SK-N-MC (cell line): ENCODE measurements at places on chromosomes 16 and 17.

GRCh38 chr17:31736855-31737625 is 122.0 kb downstream of the COPRS start:
- no peak for DNase-seq

- no peak for DNase-seq
These were observed 2.3 kb downstream of the NAT9 start for GRCh38 chr17:74773871-74774286.

DNA sequence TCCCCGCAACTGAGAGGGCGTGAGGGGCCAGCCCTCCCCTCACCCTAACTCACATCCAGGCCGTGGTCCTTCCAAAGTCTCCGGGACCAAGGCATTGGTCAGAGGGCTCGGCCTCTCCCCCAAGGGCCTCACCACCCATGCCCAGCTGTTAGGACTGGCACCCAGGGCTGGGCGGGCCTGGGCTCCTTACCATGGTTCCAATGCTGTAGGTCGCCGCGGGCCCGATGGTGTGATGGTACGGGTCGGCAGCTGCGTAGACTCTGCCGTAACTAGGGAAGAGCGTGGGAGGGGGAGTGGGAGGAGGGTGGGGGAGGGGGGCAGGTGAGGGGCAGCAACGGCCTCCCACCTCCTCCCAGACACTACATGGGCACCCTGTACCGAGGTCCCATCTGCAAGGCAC is 19.6 kb downstream of the ENGASE start:
- no peak for DNase-seq

- no peak for DNase-seq
These were observed 25.6 kb downstream of the USP22 start for GRCh38 chr17:21017256-21017655.

- no peak for DNase-seq
These were observed 13.1 kb downstream of the MPO start for GRCh38 chr17:58267347-58268324.

GRCh38 chr16:14307059-14307526 is 236.0 kb downstream of the MRTFB start:
- no peak for DNase-seq
